A549 treated with CORT108297 at 1 μM for 4 hours (cell line): ENCODE measurements at places on chromosomes 5 and 9. TPM values are rescaled to one million over a fixed set of nuclear protein-coding genes. Genes with fewer than 3 reads are reported as not detected.

Gene LCN9
- total RNA-seq: not detected in 5 replicates

Gene NME5
- total RNA-seq: not detected in 5 replicates

Gene C5orf63
- 3.5 to 4.9 TPM (median 4.3 TPM) in 5 replicates for total RNA-seq

Gene ST8SIA4
- 0.27 to 0.43 TPM (median 0.39 TPM) in 5 replicates for total RNA-seq

Gene FOXD4L4
- total RNA-seq: 0.04 to 0.14 TPM (median 0.08 TPM) in 4 of 5 replicates, not detected in the other

Gene CAAP1
- total RNA-seq: 16.8 to 21.5 TPM (median 20.0 TPM) in 5 replicates

Gene APBA1
- total RNA-seq: 0.11 to 0.29 TPM (median 0.14 TPM) in 5 replicates

Gene SPATA31E1
- total RNA-seq: 0.03 TPM in 1 of 5 replicates, not detected in the others

Gene SH3PXD2B
- total RNA-seq: 13.3 to 16.5 TPM (median 15.0 TPM) in 5 replicates

Gene RECK
- total RNA-seq: 5.6 to 6.9 TPM (median 5.7 TPM) in 5 replicates

Gene EGFLAM
- 0.06 TPM in 1 of 5 replicates, not detected in the others for total RNA-seq

Gene NR5A1
- 0.03 to 0.06 TPM (median 0.03 TPM) in 4 of 5 replicates, not detected in the other for total RNA-seq

Gene PCDHA4
- total RNA-seq: 1.5 to 2.2 TPM (median 1.6 TPM) in 5 replicates

Gene SLCO6A1
- total RNA-seq: not detected in 5 replicates

Gene ZNF474
- 0.13 to 0.34 TPM (median 0.24 TPM) in 5 replicates for total RNA-seq

Gene PCDHB13
- 0.03 to 0.10 TPM (median 0.05 TPM) in 5 replicates for total RNA-seq

Gene GPX3
- total RNA-seq: 14.1 to 19.8 TPM (median 17.1 TPM) in 5 replicates

Gene GFI1B
- 0.03 to 0.14 TPM (median 0.12 TPM) in 3 of 5 replicates, not detected in the others for total RNA-seq

Gene ARAP3
- total RNA-seq: 4.1 to 5.9 TPM (median 5.5 TPM) in 5 replicates

Gene ENTR1
- total RNA-seq: 56.5 to 79.6 TPM (median 73.1 TPM) in 5 replicates

Gene GCNT1
- 2.4 to 4.3 TPM (median 3.0 TPM) in 5 replicates for total RNA-seq

Gene EPB41L4A
- total RNA-seq: 1.4 to 1.9 TPM (median 1.7 TPM) in 5 replicates

Gene SV2C
- not detected in 5 replicates for total RNA-seq

Gene NUTM2G
- total RNA-seq: 0.03 TPM in 1 of 5 replicates, not detected in the others

Gene GABRA1
- total RNA-seq: not detected in 5 replicates

Gene FNBP1
- total RNA-seq: 12.4 to 15.4 TPM (median 14.0 TPM) in 5 replicates
